Stimulated activated CD8-positive, alpha-beta memory T cell treated with anti-CD3 and anti-CD28 coated beads, Interleukin-4, amount 100 ng/mL, for 1 hour (primary cell): ENCODE measurements at places on chromosomes 7 and 10.
A peak's percentile ranks its signal among the peaks of the same experiment; 100 is the strongest.

- no peak for DNase-seq
Observed at GRCh38 chr10:101536800-101537199, 51.3 kb downstream of the POLL start.

DNA sequence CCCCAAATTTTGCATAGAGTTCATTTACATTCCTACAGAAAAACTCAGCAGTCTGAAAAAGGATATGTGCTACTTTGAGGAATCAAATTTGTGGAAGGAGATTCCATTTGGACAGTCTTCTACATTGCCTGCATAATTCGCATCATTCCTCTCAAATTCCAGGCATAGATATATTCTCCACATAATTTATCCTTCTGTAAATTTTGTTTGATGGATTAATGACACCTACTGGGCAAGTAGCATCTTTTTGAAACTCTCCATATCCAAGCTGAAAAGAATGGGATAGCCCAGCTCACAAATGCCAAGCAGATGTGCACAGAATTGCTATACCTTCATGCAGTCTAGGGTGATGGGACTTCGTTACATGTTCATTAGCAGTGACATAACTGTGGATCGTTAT lies 515.3 kb downstream of the AUTS2 start:
- DNase-seq: no peak

DNA sequence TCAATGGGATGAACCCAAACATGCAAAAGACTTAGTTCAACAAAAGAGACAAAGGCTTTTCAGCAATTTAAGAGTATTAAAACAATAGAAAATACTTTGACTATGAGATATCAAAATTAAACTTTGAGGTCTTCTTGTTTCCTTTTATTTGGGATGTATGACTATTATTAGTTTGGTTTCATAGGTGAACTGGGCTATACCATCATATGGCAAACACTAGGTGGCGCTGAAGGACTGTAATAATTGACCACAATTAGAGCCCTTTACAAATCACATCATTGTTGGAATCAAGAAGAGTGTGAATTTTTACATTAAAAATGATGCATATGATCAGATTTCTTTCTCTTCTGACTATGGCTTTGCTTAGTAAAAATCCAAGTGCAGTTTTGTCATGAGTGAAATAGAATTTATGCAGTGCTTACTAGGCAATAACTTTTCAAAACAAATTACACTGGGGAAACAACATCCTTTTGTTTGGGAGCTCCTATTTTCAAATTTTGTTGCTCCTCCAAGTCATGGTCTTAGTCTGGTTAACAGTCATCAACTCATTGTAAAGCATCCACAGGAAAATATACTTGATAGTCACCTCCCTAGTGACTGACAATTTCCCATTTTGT lies 14.7 kb upstream of the NXPH1 start:
- DNase-seq: no peak

GRCh38 chr7:51620706-51621105 lies 304.1 kb upstream of the COBL start:
- no peak for DNase-seq

GRCh38 chr10:70232155-70232858 lies 922 bp downstream of the PPA1 start:
- peak; percentile 3 for DNase-seq

DNA sequence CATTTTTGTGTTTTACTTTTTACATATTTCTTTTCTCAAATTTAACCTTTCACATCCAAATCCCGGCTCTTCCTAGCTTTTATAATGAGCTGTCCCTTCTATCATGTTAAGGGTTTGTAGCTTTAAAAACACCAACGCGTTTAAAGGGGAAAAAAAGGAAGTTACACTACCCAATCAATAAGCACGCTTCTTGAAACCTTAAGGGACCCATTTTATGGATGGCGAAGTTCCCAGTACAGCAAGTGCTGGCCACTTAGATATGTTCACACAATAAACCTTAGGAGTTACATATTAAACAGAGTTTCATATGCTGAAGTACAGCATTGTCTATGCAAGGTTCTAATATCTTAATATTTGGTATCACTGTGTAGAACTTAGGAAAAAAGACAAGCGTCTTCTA lies 1.8 kb downstream of the GNG11 start:
- no peak for DNase-seq

DNA sequence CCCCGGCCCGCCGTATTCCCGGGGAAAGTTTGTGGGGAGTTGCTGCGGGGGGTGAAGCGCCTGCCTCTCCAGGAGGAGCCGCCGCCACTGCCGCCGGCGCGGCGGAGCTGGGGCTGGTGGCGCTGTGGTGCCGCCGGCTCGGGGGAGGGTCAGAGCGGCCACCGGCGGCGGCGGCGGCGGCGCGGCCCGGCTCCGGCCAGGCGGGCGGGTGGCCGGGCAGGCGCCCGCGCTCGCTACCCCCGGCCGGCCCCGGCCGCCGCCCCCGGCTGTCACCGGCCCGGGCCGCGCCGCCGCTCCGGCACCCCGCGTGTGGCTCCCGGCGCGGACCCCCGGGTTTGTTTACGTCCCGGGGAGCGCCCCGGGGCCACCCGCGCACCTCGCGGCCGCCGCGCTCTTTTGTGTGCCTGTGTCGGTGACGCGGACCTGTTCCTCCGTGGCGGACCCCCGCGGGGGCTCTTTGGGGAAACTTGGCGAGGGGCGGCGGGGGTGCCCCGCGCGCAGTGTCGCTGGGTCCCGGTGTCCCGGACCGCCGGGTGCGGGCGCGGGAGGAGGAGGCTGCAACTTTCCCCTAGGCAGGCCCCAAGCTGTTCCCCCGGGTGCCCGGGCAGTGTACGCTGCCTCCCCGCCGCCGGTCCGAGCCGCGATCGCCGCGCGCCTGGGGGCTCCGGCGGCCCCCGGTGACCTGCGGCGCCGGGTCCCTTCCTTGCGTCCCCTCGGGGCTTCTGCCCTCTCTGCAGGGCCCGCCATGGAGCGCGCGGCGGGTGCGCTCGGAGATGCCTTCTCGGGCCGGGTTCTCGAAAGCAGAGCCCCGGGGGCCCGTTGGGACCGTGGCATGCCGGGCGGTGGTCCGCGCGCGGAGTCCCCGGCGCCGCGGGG lies 593 bp upstream of the CUX1 start:
- no peak for DNase-seq
